ENCODE measurements at places on chromosomes 13 and 19. TPM values are rescaled to one million over a fixed set of nuclear protein-coding genes. Genes with fewer than 3 reads are reported as not detected.

GRCh38 chr13:20815464-20815863 lies 41.7 kb upstream of the EEF1AKMT1 start:
- DNase-seq: no peak

DNA sequence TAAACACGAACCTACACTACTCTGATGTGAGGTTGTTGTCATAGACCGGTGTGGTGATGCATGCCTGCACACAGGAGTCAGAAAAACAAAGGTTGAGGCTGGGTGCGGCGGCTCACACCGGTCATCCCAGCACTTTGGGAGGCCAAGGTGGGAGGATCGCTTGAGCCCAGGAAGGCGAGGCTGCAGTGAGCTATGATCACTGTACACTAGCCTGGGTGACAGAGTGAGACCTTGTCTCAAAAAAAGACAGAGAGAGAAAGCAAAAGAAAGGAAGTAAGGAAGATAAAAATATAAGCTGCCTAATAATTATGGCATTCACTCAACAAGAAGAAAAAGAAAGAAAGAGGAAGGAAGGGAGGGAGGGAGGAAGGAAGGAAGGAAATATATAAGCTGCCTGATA lies 9.3 kb downstream of the GP6 start:
- DNase-seq: no peak

DNA sequence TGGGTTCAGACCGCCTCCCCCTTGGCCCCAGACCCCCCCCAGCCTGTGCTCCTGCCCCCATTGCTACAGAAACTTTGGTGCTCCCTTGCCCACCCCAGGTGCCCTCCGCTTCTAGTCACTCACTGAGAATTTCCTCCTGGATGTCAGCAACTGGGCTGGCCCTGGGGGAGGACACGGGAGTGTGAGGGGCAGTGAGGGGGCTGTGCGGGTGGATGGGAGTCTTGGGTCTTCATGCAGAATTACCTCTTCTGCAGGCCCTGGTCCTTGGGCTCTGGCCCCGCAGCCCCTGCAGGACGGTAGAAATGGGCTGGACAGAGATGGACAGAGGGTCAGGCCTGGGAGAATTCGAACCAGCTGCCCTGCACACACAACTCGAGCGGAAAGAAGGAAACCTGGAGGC lies 4.8 kb downstream of the LILRB5 start:
- no peak for DNase-seq

DNA sequence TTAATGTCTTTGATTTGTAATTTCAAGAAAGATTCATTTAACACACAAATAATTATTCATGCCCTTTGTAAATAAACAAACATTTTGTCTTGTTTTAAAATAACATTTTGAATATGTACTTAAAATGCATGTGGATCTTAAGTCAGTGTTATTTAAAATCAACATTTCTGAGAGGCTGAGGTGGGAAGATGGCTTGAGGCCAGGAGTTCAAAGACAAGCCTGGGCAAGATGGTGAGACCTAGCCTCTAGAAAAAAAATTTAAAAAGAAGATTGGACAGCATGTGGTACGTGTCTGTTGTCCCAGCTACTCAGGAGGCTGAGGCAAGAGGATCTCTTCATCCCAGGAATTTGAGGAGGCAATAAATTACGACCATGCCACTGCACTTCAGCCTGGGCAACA lies 1268.2 kb downstream of the SLITRK1 start:
- DNase-seq: no peak

DNA sequence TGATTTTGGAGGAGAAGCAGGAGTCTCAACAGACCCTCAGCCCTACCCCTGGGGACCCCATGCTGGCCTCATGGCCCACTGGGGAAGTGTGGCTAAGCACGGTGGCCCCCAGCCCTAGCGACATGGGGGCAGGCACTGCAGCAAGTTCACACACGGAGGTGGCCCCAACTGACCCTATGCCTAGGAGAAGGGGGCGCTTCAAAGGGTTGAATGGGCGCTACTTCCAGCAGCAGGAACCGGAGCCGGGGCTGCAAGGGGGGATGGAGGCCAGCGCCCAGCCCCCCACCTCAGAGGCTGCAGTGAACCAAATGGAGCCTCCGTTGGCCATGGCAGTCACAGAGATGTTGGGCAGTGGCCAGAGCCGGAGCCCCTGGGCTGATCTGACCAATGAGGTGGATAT lies 14.9 kb downstream of the NCAN start:
- DNase-seq: no peak

DNA sequence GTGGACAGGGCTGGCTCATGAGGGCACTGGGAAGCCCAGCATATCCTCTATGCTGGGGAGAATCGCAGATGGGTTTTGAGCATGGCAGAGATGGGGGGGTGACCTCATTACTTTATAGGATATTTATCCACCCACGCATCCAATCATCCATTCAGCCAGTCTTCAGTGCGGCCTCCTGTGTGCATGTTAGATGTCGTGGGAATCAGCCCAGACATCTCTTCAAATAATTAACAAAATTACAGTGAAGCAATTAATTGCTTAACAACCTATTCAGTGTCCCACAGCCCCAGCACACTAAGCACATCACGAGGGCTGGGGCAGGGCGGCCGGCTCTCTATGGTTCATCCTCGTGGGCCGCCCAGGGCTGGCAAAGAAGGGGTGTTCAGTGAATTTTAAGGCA lies 21.6 kb downstream of the LIG1 start:
- no peak for DNase-seq

- DNase-seq: no peak
Observed at GRCh38 chr13:80245162-80245733, 95.7 kb downstream of the SPRY2 start.

DNA sequence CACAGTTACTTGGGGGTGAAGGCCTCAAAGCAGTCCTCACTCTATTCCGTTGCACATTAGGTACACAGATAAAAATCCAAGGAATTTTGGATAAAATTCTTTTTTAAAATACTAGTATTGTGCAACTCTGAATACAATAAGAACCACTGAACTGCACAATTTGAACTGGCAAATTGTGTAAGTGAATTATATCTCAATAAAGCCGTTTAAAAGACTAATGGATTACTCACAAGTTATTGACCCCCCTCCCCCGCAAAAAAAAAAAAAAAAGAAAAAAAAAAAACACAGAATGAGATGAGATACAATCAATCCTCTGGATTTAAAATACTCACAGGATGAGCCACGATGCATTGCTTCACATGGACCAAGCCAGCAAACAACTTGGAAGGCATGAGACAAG lies 86.4 kb downstream of the CRYL1 start:
- no peak for DNase-seq

DNA sequence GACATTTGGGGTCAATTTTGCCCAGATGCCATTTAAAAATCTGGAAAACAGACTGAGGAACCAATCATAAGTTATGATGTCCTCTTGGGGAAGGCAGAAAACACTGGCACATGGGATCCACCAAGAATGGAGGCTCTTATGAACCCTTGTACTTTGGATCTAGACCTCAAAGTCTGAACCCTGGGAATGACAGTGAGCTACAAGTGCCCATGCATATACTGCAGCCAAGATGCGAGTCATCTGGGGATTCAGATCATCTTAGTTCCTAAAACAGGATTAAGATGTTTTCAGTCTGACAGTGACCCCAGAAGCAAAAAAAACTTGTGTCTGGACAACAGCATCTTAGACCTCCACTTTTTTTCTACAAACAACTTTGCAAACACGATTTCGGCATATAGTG lies 100.2 kb upstream of the SIAH3 start:
- DNase-seq: no peak

- DNase-seq: peak; percentile 85
Observed at GRCh38 chr19:7506385-7507328, 9.2 kb upstream of the ZNF358 start.

- no peak for DNase-seq
Observed at GRCh38 chr19:16441661-16442162, 30.1 kb downstream of the EPS15L1 start.

DNA sequence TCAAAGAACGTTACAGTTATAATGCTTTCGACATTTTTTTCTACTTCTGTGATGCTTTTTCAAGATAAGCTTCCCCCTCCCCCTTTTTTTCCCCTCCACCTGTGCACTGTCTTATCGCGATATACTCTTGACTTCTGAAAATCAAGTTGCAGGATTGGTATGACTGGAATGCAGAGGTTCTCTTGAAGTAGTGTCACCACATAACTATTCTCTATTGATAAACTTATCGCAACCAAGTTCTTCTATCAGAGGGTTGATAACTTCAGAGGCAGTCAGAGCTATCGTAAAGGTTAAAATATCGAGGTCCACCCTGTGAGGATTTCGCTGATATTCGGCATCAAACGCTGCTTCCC lies 820 bp downstream of the EID2 start:
- DNase-seq: no peak

DNA sequence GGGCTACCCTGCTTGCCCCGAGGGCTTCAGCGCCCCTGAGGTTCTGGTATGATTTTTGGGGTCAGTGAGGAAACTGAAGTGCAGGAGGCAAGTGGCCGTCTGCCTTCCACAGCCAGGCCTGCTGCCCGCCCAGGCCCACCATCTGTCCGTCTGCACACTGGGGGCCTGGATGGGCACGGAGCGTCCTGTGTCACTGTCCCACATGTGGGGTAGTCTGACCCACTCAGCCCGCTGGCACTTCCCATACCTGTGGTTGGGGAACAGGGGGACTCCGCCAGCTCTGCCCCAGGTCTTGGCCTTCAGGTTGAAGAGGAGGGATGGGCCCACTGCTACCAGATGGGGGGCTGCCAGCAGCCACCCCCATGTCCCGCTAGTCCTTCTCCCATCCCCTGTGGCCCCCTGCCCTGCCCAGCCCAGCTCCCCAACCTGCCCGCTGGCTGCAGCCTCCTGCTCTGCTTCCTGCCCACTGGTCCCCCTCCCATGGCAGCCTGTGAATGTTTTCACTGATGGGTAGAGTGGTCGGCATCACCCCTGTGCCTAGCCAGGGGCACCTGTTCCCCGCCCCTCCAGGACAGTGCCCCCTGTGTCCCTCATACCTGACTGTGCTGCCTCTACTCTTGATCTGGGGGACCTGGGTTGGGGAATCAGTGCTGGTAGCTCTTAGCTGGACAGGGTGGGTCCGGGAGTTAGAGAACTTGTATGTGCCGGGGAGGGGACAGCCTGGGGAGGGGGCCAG lies 9.5 kb downstream of the PIAS4 start:
- no peak for DNase-seq

GRCh38 chr13:21383090-21383489 lies 76.0 kb downstream of the ZDHHC20 start:
- DNase-seq: no peak

TRMT1 gene
- 45.4 TPM for polyA plus RNA-seq

ADAMTS10 gene
- 3.4 TPM for polyA plus RNA-seq

ZNF90 gene
- polyA plus RNA-seq: 0.27 TPM

EPSTI1 gene
- 0.89 TPM for polyA plus RNA-seq

B3GNT8 gene
- polyA plus RNA-seq: 0.96 TPM

RASL11A gene
- polyA plus RNA-seq: 2.6 TPM

OR7C1 gene
- polyA plus RNA-seq: not detected
